ENCODE measurements at places on chromosomes 11 and 22.

GRCh38 chr11:21814169-21814568, 378.7 kb upstream of the ANO5 start:
- no peak for DNase-seq

DNA sequence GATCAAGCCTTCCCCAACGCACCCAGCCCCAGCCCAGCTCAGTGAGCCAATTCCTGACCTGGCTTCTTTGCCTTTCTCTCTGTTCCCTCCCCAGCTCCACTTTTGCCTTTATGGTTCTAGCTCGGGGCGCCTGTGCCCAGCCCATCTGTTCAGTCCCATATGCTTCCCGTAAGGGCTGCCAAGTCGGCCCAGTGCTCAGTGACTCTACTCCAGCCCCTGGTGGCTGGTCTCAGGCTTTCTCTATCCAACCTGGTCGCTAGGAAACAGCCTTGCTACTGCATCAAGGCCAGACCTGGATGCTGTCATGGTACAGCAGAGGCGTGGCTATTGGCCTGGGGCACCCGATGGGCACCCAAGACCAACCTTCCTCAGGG, 178.0 kb downstream of the DSCAML1 start:
- DNase-seq = no peak

- DNase-seq = no peak
Measured at GRCh38 chr11:134536219-134536618, 124.2 kb upstream of the B3GAT1 start.

GRCh38 chr22:40070701-40071100, 75.9 kb downstream of the FAM83F start:
- DNase-seq = no peak

- no peak for DNase-seq
Measured at GRCh38 chr22:37267661-37268413, 14.5 kb upstream of the CYTH4 start.

GRCh38 chr22:23272834-23273233, 92.5 kb downstream of the BCR start:
- no peak for DNase-seq

DNA sequence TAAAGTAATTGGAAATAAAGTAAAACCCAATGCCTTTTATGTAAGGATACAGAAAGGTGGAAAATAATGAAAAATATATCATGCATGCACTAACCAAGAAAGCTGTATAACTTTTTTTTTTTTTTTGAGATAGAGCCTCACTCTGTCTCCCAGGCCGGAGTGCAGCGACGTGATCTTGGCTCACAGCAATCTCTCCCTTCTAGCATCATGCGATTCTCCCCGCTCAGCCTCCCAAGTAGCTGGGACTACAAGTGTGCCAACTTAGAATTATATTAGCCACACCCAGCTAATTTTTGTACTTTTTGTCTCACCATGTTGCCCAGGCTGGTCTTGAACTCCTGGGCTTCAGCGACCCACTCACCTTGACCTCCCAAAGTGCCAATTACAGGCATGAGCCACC, 4.5 kb downstream of the GGT5 start:
- DNase-seq = no peak

- no peak for DNase-seq
Measured at GRCh38 chr11:9057007-9057406, 34.4 kb downstream of the SCUBE2 start.

- DNase-seq = no peak
Measured at GRCh38 chr11:109522116-109522755, 100.2 kb downstream of the C11orf87 start.

GRCh38 chr11:72079819-72080325, 470 bp downstream of the NUMA1 start:
- peak; percentile 23 for DNase-seq

- no peak for DNase-seq
Measured at GRCh38 chr22:17655289-17655688, 16.7 kb downstream of the BCL2L13 start.
